ENCODE measurements at places on chromosomes 7 and 10. TPM values are rescaled to one million over a fixed set of nuclear protein-coding genes. Genes with fewer than 3 reads are reported as not detected.

DNA sequence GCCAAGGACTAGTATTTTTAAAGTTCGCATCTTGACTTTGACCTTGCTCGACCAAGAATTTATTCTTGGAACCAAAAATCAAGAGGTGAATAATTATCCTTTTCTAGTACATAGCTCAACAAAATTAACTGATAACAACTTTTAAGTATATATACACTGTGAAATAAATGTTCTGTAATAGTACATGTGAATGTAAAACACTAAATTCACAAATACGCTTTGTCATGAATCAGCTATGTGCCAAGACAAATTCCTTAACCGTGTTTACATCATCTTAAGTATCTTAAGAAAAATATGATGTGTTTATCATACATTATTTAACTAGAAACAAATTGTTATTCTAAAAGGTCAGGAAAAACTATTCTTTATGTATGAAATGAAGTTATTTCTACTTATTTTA lies 83.3 kb downstream of the CUL2 start:
- no peak for DNase-seq

The BTRC gene
- total RNA-seq: 20.9 TPM

DNA sequence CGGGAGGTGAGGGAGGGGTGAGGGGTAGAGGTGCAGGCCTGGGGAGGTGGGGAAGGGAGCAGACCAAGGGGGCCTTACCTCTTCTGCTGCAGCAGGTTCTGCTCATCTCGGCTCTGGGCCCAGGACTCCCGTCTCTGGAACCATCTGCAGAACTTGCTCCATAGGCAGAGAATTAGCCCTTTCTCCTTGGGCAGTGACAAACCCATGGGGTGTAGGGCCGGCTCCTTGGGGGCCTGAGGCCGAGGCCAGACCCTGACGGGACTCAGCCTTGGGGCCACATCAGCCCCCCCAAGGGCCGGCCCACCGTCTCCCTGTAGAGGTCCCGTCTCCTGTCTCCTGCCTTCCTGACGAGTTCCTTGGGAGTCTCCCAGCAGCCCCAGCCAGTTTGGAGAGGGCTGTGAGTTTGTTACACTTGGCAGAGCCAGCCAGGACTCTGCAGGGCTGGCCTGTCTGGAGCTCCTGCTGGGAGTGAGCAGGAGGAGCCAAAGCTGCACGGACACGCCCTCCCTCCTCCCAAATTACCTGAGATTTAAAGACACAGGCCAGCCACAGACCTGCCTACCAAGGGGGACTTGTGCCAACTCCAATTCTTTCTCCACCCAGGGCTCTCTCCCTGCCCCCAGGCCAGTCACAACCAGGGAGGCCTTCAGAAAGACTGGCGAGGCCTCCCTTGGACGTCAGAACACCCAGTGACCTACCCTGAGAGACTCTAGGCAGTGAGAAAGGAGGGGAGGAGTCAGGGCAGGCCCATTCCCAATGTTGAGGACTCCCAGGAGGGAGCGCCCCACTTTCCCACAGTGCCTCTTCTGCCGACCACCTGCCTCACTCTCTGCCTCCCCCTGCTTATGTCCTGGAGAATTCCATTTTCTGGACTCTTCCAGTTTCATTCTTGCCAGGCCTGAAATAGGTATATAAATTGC lies at the start of gene TRPV6:
Gene TRPV6 (minus strand): TSS at position 435 of the 920 bp plus-strand sequence.
- peak; percentile 83 for DNase-seq

DNA sequence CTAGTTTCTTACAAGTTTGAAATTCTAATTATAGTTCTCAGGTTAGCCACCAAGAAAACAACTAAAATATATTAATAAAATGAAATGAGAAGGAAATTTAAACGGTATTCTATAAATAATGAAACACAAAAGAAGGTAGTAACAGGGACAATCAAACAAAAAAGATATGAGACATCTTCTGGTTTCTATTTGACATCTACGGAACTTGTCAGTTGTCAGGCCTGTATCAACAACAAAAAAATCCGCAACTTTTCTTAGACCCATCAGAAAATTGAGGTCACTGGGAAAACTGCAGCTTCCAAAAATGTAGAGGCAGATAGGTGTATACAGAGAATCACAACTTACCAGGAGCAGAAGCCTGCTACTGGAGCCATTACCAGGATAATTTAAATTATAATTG lies 70.6 kb downstream of the ZPBP start:
- no peak for DNase-seq

GRCh38 chr10:89351412-89351779 lies 23.6 kb downstream of the IFIT3 start:
- no peak for DNase-seq

The H2BK1 gene
- total RNA-seq: 0.97 TPM

The CAV1 gene
- total RNA-seq: 20.2 TPM

- no peak for DNase-seq
Observed at GRCh38 chr10:62354916-62355315, 19.3 kb upstream of the ZNF365 start.

DNA sequence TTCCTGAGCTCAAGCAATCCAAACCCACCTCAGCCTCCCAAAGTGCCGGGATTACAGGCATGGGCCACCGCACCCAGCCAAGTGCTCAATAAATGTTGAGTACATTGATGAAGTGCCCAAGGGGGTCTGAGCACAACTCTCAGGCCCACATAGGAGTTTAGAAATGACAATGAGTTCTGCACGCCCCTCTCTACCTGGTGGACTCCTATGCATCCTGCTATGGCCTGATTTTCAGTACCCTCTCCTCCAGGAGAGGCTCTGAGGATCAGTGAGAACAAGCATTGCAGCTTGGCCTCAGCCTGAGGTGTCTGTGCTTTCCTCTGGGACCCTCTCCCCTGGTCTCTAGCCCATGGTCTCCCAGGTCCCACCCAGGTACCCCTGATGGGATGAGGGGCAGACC lies 20.9 kb upstream of the GRIFIN start:
- DNase-seq: no peak

DNA sequence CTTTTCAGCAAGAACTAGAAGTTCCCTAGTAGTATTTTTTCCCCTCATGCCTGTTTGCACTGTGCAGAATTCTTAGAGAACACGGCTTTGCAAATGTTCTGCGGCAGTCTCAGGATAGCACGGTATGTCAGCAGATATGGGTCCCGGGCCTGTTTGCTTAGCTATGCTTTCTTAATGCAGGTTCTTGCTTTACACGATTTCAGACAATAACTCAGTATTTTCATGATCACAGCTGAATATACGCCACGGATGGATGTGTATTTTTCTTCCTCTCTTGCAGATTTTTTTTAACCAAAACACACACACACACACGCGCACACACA lies 137.3 kb downstream of the HECW1 start:
- no peak for DNase-seq

DNA sequence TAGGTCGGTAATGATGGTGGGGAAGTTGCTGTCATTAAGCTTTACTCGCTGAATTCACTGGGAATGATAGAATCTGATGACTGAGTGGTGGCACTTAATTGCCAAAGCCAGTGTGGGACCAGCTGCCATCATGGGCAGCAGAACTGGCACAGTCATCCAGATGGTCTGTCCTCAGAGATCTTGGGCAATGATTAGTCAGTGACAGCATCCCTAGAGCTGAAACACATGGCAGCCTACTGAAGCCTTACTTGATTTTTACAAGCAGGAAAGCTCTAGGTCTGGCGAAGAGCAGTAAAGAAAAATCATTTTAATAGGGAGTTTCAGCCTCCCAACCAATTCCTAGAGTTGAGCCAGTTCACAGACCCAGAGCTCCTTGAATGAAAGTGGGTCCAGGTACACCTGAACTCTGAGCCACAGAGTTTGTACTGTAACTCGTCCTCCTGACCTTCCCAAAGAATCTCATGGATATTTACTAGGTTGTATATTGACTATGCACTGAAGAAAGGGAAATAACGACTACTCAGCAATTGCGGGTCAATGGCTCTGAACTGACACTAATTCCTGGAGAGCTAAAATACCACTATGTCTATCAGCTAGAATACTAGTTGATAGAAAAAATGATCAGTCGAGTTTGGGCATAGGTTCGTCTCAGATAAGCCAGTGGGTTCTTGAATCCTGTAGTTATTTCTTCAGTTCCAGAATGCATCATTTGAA lies 4.4 kb upstream of the ASB13 start:
- no peak for DNase-seq

The EXOC6 gene
- 9.0 TPM for total RNA-seq

The SLC18A3 gene
- total RNA-seq: not detected

DNA sequence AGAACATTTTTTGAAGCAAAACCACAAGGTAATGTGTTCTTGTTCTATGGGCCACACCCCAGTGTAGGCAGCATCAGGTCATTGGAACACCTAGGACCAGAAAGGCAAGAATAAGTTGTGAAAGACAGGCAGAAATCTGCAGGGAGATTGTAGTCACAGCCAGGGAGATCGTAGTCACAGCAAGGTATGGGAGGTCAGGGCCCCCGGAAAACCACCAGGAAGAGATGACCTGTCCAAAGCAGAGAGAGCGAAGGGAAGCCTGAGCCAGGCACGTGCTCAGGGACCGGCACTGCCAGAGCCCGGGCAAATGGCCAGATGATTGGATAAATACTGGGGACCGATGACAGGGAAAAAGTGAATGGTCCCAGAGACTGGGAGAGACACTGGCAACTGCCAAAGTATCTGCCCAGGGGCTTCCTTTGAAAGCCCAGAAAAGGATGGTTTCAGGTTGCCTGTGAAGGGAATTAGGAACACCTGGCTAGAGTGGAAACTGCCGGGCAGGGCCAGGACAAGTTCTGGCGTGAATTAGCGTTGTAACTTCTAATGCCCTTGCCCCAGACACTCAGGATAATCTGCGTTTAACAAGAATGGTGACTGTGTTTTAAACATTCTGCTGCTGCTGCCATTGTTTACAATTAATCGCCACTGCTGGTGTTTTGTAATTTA lies 3.9 kb upstream of the NOBOX start:
- DNase-seq: no peak

DNA sequence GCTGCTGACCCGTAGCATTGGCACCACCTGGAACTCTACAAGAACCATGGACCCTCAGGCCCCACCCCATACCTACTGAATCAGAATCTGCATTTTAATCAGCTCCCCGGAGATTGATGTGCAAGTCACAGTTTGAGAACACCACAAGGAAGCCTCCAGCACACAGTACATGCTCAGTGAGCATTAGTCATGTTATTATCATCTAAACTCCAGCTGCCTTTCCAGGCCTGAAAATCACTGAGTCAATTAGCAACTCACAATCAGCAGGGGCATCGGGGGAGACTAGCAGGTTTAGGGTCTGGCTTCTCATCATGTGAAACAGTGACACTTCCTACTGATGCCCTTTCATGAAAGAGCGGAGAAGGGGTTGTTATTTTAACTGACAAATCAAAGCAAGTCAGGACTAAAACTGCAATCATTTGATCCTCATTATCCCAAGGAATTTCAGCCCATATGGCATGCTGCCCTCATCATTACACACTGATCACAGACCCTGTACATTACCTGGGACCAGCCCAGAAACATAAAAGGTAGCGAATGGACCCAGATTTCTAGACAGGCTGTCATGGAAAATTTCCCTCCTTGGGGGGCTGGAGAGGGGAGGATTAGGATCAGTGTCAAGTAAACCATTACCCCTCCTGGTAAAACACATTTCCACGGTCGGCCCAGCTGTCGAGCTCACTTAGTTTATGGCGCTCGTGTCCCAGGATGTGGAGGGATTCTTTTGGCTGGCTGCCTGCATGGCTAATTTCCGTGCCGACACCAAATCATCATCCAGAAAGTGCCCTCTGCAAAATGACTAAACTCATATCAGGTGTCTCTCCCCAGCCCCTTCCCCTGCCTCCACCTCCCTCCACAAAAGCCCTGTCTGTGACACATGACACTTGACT lies 122.8 kb downstream of the PRLHR start:
- no peak for DNase-seq

DNA sequence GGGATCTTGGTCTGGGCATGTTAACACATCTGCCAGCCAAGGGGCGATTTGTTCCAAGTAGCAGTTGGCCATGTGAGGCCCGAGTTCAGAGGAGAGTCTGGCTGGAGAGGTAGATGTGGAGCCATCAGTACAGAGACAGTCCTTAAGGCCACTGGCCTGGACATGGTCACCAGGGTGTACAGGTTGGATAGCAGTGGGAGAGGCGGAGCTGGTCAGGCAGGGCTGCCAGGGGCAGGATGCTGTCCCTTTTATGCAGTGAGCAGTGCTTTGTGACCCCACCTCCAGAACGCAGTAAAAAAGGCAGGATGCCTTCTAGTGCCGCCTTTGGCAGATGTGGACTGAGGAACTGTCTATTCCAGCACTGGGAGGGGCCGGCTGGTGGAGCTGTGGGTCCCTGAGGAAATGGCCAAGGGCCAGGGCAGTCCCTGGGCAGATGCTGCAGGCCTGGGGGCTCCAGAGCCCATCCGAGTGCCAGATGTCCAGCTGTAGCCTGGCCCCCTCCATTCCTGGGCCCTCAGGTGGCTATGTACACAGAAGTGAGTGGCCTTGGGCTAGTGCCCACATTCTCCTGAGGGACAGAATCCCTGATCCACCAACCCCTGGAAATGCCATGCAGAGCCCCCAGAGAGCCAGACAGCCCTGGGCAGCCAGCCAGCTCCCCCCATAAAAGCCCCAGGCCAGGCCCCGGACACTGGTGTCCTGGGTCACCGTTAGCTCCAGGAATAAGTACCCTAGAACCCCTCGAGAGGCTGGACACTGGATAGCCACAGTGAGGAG lies 17.2 kb upstream of the MYL7 start:
- DNase-seq: no peak
